Naive thymus-derived CD8-positive, alpha-beta T cell (primary cell): ENCODE measurements at places on chromosomes 5 and 9.

DNA sequence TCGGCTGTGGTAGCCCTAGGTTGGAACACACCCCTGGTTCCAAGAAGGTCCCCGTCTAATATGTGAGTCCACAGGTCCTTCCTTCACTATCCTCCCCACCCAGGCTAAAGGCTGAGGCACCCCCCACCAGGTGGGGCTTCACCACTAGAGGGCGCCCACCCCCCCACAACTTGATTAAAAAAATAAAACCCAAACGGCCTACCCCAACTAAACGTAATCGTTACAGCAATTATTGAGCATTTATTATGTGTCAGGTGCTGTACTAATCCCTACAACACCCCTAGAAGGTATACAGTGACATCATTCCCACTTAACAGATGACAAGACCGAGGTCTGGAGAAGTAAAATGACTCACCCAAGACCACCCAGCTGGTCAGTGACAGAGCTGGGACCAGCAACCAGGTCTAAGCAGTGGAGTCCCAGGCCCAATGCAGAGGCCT, 65.0 kb downstream of the FGF18 start:
- no peak overlapping the region for H3K4me3 ChIP-seq
- H3K27ac ChIP-seq, result no peak overlapping the region
- DNase-seq, result no peak
- no peaks in the 10 kb centered on the region for H3K36me3 ChIP-seq
- peaks cover 8% of the 10 kb centered on the region for H3K4me1 ChIP-seq

DNA sequence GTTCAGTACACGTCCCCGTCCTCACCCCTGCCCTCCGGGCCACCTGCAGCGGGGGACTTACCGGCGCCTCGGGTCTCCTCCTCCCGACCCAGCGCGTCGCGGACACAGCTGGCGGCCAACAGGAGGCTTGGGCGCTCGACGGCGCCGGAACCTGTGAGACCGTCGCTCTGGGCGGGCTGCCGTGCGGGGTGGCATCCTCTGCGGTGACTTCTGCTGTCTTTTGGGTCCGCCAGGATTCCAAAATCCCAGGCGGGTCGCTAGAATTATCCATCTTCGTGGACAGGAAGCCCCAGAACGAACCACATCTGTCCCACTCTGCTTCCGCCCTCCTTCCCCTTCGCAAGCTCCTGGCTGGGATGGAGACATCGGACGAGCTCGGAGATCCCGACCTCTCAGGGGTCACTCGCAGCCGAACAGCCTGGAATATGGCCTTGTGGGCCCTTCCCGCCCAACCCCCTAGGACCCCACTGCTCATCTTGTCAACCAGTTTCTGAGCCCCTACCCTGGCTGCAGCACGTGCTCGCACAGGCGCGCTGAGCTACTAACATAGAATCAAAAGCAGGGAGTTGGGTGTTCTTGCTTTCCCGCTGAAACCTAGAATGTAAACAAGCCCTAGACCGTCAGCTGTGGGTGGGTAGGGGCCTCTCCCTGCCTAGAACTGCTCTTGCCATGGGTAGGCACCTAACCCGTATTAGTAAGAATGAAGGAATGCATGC, 947 bp upstream of the MARCHF3 start:
- no peak for DNase-seq
- H3K27me3 ChIP-seq, result no peaks in the 10 kb centered on the region
- peaks cover 22% of the 10 kb centered on the region for H3K4me1 ChIP-seq
- peak overlapping the region; percentile 81 for H3K27ac ChIP-seq
- H3K36me3 ChIP-seq, result no peaks in the 10 kb centered on the region

DNA sequence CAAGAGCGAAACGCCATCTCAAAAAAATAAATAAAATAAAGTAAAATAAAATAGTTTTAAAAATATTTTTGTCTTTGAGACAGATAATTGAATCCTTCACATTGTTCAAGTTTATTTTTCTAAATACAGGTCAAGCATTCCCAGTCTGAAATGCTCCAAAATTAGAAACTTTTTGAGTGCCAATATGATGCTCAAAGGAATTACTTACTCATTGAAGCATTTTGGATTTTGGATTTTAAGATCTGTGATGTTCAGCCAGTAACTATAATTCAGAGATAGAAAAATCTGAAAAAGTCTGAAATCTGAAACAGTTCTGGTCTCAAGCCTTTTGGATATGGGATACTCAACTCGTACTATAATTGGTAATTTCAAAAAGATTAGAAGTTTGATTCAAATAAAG, 39.8 kb downstream of the RBM27 start:
- no peaks in the 10 kb centered on the region for H3K27me3 ChIP-seq
- no peak overlapping the region for H3K4me3 ChIP-seq
- no peak for DNase-seq
- H3K27ac ChIP-seq, result no peak overlapping the region

- no peaks in the 10 kb centered on the region for H3K27me3 ChIP-seq
- peaks cover 2% of the 10 kb centered on the region for H3K4me1 ChIP-seq
- no peaks in the 10 kb centered on the region for H3K36me3 ChIP-seq
- no peak overlapping the region for H3K27ac ChIP-seq
- no peak overlapping the region for H3K4me3 ChIP-seq
These were observed 458.5 kb upstream of the PTGER4 start for GRCh38 chr5:40221255-40221654.

- H3K4me1 ChIP-seq, result no peaks in the 10 kb centered on the region
- H3K27ac ChIP-seq, result no peak overlapping the region
- peaks cover 2% of the 10 kb centered on the region for H3K27me3 ChIP-seq
- no peak for DNase-seq
- no peak overlapping the region for H3K4me3 ChIP-seq
- no peaks in the 10 kb centered on the region for H3K36me3 ChIP-seq
These were observed 5.2 kb downstream of the FGF1 start for GRCh38 chr5:142680605-142681259.

- peaks cover 3% of the 10 kb centered on the region for H3K27me3 ChIP-seq
- H3K4me3 ChIP-seq, result no peak overlapping the region
- H3K4me1 ChIP-seq, result no peaks in the 10 kb centered on the region
- DNase-seq, result no peak
These were observed 172.4 kb upstream of the TARS1 start for GRCh38 chr5:33268374-33268773.

GRCh38 chr5:30749971-30750370, 443.5 kb upstream of the CDH6 start:
- H3K4me3 ChIP-seq, result no peak overlapping the region
- H3K36me3 ChIP-seq, result no peaks in the 10 kb centered on the region
- no peaks in the 10 kb centered on the region for H3K4me1 ChIP-seq
- H3K27ac ChIP-seq, result no peak overlapping the region
- no peaks in the 10 kb centered on the region for H3K27me3 ChIP-seq

DNA sequence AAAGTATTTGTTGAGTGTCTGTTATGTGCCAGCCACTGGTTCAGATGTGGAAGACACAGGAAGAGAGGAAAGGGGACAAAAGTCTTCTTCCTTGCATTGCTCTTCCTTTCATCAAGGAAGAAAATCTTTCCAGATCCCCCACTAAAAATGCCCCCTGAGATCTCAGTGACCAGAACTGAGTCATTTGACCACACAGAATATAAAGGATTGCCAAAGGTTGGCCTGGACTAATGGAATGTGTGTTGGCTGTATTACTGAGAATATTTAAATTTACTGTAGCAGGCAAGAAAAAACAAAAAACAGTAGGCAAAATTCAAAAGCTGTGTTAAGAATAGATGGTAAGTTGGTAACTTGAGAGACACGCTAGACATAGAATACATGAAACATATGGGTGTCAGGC, 10.0 kb upstream of the SEPTIN8 start:
- no peak overlapping the region for H3K4me3 ChIP-seq
- peaks cover 20% of the 10 kb centered on the region for H3K27me3 ChIP-seq
- no peaks in the 10 kb centered on the region for H3K4me1 ChIP-seq
- DNase-seq, result no peak
- H3K27ac ChIP-seq, result no peak overlapping the region

GRCh38 chr5:168227973-168228615, 63.4 kb upstream of the WWC1 start:
- DNase-seq, result no peak
- H3K4me1 ChIP-seq, result no peaks in the 10 kb centered on the region
- peak overlapping the region; percentile 35 for H3K4me3 ChIP-seq
- H3K36me3 ChIP-seq, result no peaks in the 10 kb centered on the region
- H3K27ac ChIP-seq, result no peak overlapping the region

GRCh38 chr9:91239367-91240111, 122.2 kb downstream of the AUH start:
- no peak overlapping the region for H3K27ac ChIP-seq
- no peaks in the 10 kb centered on the region for H3K27me3 ChIP-seq
- no peak overlapping the region for H3K4me3 ChIP-seq
- H3K4me1 ChIP-seq, result no peaks in the 10 kb centered on the region
- peaks cover 17% of the 10 kb centered on the region for H3K36me3 ChIP-seq

- DNase-seq, result no peak
- no peaks in the 10 kb centered on the region for H3K36me3 ChIP-seq
- no peaks in the 10 kb centered on the region for H3K27me3 ChIP-seq
- H3K4me1 ChIP-seq, result peaks cover 19% of the 10 kb centered on the region
These were observed 47.4 kb downstream of the P4HA2 start for GRCh38 chr5:132180134-132180745.
